ENCODE measurements at places on chromosomes 7 and 10. TPM values are rescaled to one million over a fixed set of nuclear protein-coding genes. Genes with fewer than 3 reads are reported as not detected.

DNA sequence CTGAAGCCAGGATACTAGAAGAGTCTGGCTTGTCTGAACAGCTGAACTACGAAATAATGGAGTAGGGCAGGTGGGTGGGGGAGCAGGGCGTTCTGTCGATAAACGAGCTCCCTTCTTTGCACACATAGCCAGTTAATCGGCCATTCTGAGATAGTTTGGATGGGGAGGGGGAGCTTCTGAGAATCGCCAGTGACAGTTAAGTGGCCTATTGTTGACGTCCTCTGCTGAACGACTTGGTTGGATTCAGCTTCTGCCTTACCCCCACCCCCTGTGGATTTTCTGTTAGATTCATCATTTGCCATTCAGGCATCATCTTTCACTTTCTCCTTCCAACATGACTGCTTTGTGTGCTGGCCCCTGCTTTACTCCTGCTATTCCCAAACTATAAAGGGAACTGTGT, 520 bp downstream of the CPA5 start:
- no peaks in the 10 kb centered on the region for H3K27me3 ChIP-seq
- DNase-seq: no peak
- no peak overlapping the region for H3K27ac ChIP-seq
- no peaks in the 10 kb centered on the region for H3K36me3 ChIP-seq
- no peaks in the 10 kb centered on the region for H3K4me1 ChIP-seq

DNA sequence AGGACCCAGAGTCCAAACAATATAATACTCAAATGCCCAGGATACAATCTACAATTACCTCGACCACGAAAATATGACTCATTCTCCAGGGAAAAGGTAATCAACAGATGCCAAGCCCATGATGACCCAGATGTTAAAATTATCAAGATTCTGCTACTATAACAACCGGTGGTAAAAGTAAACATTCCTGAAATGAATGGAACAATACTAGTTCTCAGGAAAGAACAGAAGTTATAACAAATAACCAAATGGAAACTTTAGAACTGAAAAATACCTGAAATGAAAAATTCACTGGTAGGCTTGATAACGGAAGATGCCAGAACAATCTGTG, 34.1 kb upstream of the GUSB start:
- H3K27me3 ChIP-seq: no peaks in the 10 kb centered on the region
- H3K4me1 ChIP-seq: peaks cover 14% of the 10 kb centered on the region
- DNase-seq: peak; percentile 33
- no peak overlapping the region for H3K4me3 ChIP-seq
- no peaks in the 10 kb centered on the region for H3K36me3 ChIP-seq
- no peak overlapping the region for H3K27ac ChIP-seq

DNA sequence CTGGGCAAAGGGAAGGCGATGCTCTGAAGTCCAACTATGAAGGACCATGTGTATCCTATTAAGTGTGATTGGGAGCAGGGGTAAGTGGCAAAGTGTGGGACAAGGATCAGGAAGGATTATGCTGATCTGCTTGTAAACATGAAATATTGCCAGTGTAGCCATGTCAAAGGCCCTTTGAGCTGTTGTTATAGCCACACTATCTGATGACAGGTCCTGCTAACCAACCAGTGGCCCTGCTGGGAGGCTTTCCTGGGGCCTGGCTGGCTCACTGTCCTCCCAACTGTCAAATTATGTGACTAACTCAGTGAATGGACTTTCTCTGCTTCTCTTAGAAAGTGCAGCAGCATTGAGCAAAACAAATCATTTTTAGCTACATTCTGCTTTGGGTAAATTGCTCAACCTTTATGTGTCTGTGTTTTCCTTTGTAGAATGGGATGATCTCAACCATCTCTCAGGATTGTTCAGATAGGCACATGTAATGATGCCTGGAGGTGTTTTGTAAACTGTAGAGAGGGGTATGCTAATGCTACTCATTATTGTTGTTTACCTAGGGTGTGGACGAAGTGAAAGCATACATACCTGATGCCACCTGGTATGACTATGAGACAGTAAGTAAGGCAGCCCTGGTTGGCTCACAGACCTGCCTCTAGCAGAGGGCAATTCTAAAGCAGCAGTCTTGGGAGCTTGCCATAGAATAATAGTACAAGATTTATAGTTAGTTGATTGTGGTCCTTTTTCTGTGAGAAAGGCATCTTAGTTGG, 47.4 kb downstream of the MGAM2 start:
- H3K27me3 ChIP-seq: no peaks in the 10 kb centered on the region
- no peak overlapping the region for H3K4me3 ChIP-seq
- H3K4me1 ChIP-seq: peaks cover 1% of the 10 kb centered on the region

DNA sequence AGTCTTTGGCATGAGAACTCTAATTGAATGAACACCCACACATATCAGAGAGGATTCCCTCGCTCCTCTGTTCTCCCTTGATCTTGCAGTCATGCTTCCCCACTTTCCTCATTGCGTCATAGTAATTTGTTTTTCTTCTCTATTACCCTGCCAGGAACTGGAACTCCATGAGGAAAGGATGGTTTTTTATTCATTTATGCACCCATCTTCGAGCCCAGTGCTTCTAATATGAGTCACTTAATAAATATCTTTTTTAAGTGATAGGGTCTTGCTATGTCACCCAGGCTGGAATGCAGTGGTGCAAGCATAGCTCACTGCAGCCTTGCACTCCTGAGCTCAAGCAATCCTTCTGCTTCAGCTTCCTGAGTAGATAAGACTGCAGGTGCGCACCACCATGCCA, 83.5 kb downstream of the OTUD1 start:
- DNase-seq: no peak
- no peaks in the 10 kb centered on the region for H3K36me3 ChIP-seq
- H3K4me1 ChIP-seq: no peaks in the 10 kb centered on the region
- H3K27me3 ChIP-seq: no peaks in the 10 kb centered on the region
- no peak overlapping the region for H3K4me3 ChIP-seq

- no peaks in the 10 kb centered on the region for H3K4me1 ChIP-seq
- DNase-seq: no peak
- H3K27ac ChIP-seq: no peak overlapping the region
- H3K27me3 ChIP-seq: no peaks in the 10 kb centered on the region
- no peak overlapping the region for H3K4me3 ChIP-seq
Measured at GRCh38 chr10:35704401-35704800, 62.3 kb upstream of the FZD8 start.

- peaks cover 48% of the 10 kb centered on the region for H3K36me3 ChIP-seq
- no peak overlapping the region for H3K4me3 ChIP-seq
- peaks cover 3% of the 10 kb centered on the region for H3K4me1 ChIP-seq
Measured at GRCh38 chr7:129739427-129739826, 127.9 kb downstream of the NRF1 start.

GRCh38 chr7:116177009-116177408, 33.3 kb upstream of the TES start:
- H3K27me3 ChIP-seq: no peaks in the 10 kb centered on the region
- no peak overlapping the region for H3K4me3 ChIP-seq
- H3K4me1 ChIP-seq: no peaks in the 10 kb centered on the region
- no peak for DNase-seq
- no peaks in the 10 kb centered on the region for H3K36me3 ChIP-seq

- peak overlapping the region; percentile 17 for H3K27ac ChIP-seq
- no peak overlapping the region for H3K4me3 ChIP-seq
- no peak for DNase-seq
- H3K4me1 ChIP-seq: peaks cover 14% of the 10 kb centered on the region
- H3K27me3 ChIP-seq: no peaks in the 10 kb centered on the region
Measured at GRCh38 chr10:625751-626711, 63.4 kb downstream of the DIP2C start.

DNA sequence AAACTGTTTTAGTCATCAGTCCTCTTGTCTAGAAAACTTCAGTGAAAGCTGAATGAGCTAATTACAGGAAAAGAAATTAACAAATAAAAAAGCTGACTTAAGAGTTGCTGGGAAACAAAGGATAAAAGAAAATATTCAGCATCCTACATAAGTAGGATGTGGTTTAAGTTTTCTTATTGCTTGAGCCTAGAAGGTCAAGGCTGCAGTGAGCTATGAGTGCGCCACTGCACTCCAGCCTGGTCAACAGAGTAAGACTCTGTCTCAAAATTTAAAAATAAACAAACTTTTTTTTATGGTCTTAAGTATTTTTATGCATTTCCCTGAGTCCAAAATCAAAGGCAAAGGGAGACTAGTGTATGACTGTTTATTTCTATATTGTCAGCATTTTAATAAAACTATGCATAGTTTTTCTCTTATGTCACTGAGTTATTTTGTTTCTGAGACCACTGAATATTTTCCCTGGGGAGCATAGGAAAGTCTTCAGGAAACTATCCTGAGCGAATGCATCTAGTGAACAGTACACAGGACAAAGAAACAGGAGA, 40.0 kb upstream of the LRRN3 start:
- H3K27ac ChIP-seq: no peak overlapping the region
- H3K36me3 ChIP-seq: no peaks in the 10 kb centered on the region
- H3K4me1 ChIP-seq: no peaks in the 10 kb centered on the region
- DNase-seq: no peak
- H3K27me3 ChIP-seq: no peaks in the 10 kb centered on the region
- no peak overlapping the region for H3K4me3 ChIP-seq

DNA sequence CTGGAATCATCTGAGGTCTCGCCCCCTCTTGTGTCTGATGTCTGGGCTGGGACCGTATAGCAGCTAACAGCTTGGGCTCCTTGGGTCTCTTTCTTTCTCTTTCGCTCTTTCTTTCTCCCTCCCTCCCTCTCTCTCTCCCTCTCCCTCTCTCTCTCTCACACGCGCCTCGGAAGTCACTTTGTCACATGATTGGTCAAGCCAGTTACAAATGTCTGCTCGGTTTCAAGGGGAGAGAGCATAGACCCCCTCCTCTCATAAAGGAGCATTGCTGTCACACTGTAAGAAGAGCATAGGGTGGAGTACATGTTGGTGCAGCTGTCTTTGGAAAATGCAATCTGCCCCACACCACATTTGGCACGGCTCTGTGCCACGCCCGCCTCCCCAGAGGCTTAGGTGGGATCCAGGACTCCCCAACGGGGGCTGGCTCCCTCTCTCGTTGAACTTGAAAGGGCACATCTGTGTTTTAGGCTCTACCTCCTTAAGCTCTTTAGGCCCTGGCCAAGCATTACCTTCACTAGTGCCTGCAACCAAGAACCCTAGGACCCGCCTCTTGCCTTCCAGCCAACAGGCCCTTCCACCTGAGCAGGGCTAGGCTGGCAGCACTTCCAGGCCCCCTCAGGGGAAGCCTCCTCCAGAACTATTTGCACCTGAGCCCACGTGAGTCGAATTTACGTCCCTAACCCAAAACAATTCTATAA, 61.9 kb upstream of the CACUL1 start:
- H3K27ac ChIP-seq: no peak overlapping the region
- no peak for DNase-seq
- H3K27me3 ChIP-seq: peaks cover 5% of the 10 kb centered on the region
- H3K4me3 ChIP-seq: no peak overlapping the region

GRCh38 chr7:125355899-125356298, 426.3 kb upstream of the POT1 start:
- H3K4me1 ChIP-seq: no peaks in the 10 kb centered on the region
- no peaks in the 10 kb centered on the region for H3K36me3 ChIP-seq
- H3K27me3 ChIP-seq: no peaks in the 10 kb centered on the region
- no peak overlapping the region for H3K4me3 ChIP-seq
- DNase-seq: no peak

GRCh38 chr7:23012186-23012585, 1.7 kb downstream of the HYCC1 start:
- no peaks in the 10 kb centered on the region for H3K27me3 ChIP-seq
- peak; percentile 43 for DNase-seq
- peak overlapping the region; percentile 70 for H3K4me3 ChIP-seq
- H3K27ac ChIP-seq: no peak overlapping the region

GRCh38 chr7:88789480-88790064, 6.0 kb downstream of the TEX47 start:
- H3K4me1 ChIP-seq: peaks cover 5% of the 10 kb centered on the region
- H3K4me3 ChIP-seq: no peak overlapping the region
- H3K27ac ChIP-seq: no peak overlapping the region
- no peak for DNase-seq

DNA sequence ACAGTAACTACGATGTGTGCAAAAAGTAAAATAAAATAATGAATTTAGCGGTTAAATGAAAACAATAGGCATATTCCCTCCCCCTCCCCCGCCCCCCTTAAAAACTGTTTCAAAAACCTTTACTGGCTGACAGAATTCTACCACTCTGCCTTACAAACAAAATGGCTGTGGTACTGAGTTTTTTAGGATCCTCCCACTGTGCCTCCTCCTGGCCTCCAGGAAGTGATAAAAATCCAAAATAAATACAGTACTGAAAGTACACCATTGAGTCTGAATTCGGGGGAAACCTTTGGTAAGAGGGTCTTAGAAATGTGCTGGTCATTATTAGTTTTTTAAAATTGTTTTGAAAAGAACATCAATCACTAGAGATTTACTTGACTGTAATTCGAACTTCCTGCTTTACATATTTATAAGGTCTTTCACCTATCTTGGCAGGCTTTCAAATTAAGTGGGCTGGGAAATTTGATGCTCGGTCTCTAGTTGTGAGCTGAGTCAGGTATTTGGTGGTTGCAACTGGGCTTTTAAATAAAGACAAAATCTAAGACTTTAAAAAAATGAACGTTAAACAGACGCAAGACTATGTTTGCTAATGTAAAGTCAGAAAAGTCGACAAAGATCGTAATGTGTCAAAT, 32.5 kb upstream of the EPC1 start:
- H3K27ac ChIP-seq: peak overlapping the region; percentile 79
- H3K4me3 ChIP-seq: peak overlapping the region; percentile 72
- H3K36me3 ChIP-seq: no peaks in the 10 kb centered on the region
- H3K4me1 ChIP-seq: no peaks in the 10 kb centered on the region
- DNase-seq: peak; percentile 73

- H3K4me3 ChIP-seq: no peak overlapping the region
- H3K36me3 ChIP-seq: peaks cover 36% of the 10 kb centered on the region
- H3K4me1 ChIP-seq: no peaks in the 10 kb centered on the region
- no peak for DNase-seq
- H3K27ac ChIP-seq: peak overlapping the region; percentile 2
Measured at GRCh38 chr10:125083576-125083920, 76.8 kb downstream of the CTBP2 start.

DNA sequence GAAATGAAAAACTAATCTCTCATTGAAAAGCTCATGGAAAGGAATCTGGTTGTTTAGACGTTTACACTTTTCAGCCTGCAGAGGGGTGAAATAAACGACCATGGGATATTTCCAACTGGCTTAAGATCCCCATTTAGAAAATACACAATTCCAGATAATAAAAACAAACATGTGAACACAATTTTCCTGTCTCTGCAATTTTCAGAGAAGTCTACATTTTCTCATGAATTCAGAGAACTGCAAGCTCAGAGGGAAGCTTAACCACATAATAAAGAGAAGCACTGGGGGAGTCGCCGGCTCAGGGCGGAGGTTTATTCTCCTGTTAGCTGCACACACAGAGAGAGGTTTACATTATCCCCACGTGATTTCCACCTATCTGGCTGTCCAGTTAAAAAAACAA, 215.2 kb downstream of the FANK1 start:
- no peaks in the 10 kb centered on the region for H3K4me1 ChIP-seq
- H3K27me3 ChIP-seq: no peaks in the 10 kb centered on the region
- no peak overlapping the region for H3K27ac ChIP-seq
- no peak overlapping the region for H3K4me3 ChIP-seq
- no peak for DNase-seq

GRCh38 chr10:62815381-62816075, 638 bp downstream of the EGR2 start:
- H3K4me1 ChIP-seq: peaks cover 23% of the 10 kb centered on the region
- DNase-seq: no peak
- no peaks in the 10 kb centered on the region for H3K36me3 ChIP-seq
- peaks cover 64% of the 10 kb centered on the region for H3K27me3 ChIP-seq
- peak overlapping the region; percentile 80 for H3K4me3 ChIP-seq

- H3K27ac ChIP-seq: no peak overlapping the region
- no peak for DNase-seq
- no peaks in the 10 kb centered on the region for H3K4me1 ChIP-seq
Measured at GRCh38 chr10:16481052-16481728, 40.5 kb downstream of the C1QL3 start.

The SPDYE18 gene
- polyA plus RNA-seq: 1.2 TPM

The HOXA3 gene
- 19.1 TPM for polyA plus RNA-seq

The AEBP1 gene
- 23.1 TPM for polyA plus RNA-seq

The KLF14 gene
- polyA plus RNA-seq: 0.18 TPM

The TMEM176A gene
- 300 TPM for polyA plus RNA-seq

The C10orf143 gene
- polyA plus RNA-seq: 4.7 TPM

The FAM24B gene
- polyA plus RNA-seq: 4.1 TPM

The CCDC3 gene
- polyA plus RNA-seq: 8.4 TPM
